Stimulated activated naive B cell treated with anti-CD40 and anti-IgM and Interleukin-4, amounts not matched to agents 10 μg/mL and 1 μg/mL and 100 μg/mL, for 72 hours (primary cell): ENCODE measurements at places on chromosomes 6 and 20.

- DNase-seq, result no peak
Observed at GRCh38 chr6:41039060-41039998, at the start of gene UNC5CL. Gene UNC5CL, minus strand, starts transcription at chr6:41039221. Its CDS starts 4,147 bp downstream, at chr6:41035074.

DNA sequence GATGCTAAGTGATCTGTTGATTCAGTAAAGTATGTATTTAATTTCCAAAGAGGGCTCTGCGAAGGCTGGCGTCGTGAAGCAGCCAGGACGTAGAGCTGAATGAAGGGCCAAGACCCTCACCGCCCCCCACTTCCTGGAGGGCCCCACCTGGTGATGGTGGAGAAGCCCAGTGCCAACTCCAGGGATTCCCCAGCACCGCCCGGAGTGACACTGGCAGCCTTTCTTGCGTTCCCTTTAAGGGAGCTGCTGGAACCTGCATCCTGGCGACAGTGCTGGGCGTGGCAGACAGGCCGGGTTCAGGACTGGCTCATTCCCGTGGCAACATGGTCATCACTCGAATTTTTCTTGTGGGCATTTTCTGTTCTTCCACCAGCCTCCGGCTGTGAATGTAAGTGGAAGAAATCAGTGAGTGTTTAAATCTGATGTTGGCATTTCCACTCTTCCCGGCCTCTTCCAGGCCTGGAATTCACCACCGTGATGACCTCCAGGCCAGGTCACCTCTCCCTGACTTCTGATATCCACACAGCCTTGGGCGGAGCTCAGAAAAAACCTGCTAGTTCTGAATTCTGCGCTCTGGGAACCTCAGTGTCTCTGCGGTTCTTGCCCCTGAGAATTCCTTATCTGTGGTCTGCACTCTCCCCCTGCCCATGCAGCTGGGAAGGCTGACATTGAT lies 57.4 kb upstream of the DACT2 start:
- DNase-seq, result no peak

DNA sequence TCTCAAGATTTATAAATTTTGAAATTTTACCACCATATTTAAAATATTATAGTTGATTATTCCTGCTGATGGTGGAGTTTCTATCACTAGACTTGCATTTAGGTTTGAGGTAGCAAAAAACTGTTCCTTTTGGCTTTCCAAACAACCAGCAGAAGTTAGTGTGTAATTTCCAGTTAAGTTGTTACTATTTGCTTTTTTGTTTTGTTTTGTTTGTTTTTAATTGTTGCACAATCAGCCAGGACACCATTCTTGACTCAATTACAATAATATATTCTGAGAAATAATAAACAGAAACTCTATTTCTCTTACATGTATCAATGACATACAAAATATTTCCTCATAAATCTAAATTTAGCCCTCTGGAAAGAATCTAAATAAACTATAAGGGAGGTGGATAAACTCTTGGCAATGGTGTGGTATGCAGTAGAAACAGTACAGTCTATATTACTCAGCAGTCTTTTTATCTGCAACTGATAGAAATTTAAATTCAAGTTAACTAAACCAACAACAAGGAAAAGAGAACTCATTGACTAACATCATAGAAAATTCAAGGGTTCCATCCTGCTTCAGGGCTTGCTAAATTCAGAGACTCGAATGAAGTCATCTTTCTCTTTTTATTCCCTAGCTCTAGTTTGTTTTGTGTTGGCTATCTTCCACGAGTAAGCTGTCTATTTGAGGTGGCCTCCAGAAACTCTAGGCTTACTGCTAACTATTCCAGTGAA lies 19.4 kb upstream of the COL19A1 start:
- DNase-seq, result no peak

DNA sequence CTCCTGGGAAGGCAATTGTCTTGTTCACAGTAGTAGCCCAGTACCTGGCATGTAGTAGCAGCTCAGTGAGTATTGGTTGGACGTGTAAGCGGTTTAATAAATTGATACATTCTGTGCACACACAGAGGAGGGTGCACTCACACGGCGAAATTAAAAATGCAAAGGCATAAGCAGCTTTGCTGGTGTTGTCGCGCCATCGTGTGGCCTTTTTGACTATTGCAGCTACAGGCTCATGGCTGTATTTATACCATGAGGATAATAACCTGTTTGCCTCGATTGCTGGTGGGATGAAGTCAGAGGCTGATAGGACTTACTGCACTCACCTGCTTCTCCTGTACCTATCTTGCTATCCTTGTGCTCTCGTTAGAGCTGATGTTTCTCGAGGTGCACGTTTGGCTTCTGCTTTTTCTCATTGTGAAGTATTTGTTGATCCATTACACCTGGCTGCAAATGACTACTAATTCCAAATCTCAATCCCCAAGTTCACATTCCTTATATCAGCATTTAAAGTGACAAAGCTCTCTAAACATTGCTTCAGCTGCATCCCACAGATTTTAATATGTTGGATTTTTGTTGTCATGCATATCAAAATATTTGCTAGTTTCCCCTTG lies 61.5 kb downstream of the TBXT start:
- peak; percentile 20 for DNase-seq

GRCh38 chr6:3045369-3045768 lies 22.9 kb upstream of the RIPK1 start:
- DNase-seq, result no peak

GRCh38 chr20:38228436-38228835 lies 32.1 kb downstream of the KIAA1755 start:
- DNase-seq, result no peak

- DNase-seq, result peak; percentile 32
Observed at GRCh38 chr20:45470262-45470931, 844 bp downstream of the WFDC2 start.

DNA sequence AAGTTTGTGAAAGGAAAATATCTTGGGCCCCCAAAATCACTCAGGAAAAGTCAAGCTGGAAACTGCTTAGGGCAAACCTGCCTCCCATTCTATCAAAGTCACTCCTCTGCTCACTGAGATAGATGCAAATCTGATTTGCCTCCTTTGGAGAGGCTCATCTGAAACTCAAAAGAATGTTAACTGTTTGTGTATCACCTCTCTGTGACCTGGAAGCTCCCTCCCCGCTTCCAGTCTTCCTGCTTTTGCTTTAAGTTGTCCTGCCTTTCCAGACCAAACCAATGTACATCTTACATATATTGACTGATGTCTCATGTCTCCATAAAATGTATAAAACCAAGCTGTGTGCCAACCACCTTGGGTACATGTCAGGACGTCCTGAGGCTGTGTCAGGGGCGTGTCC lies 331.4 kb upstream of the QKI start:
- no peak for DNase-seq

- DNase-seq, result no peak
Observed at GRCh38 chr6:101878554-101879276, 485.2 kb downstream of the GRIK2 start.

GRCh38 chr6:16314296-16314695 lies 75.9 kb downstream of the GMPR start:
- no peak for DNase-seq

DNA sequence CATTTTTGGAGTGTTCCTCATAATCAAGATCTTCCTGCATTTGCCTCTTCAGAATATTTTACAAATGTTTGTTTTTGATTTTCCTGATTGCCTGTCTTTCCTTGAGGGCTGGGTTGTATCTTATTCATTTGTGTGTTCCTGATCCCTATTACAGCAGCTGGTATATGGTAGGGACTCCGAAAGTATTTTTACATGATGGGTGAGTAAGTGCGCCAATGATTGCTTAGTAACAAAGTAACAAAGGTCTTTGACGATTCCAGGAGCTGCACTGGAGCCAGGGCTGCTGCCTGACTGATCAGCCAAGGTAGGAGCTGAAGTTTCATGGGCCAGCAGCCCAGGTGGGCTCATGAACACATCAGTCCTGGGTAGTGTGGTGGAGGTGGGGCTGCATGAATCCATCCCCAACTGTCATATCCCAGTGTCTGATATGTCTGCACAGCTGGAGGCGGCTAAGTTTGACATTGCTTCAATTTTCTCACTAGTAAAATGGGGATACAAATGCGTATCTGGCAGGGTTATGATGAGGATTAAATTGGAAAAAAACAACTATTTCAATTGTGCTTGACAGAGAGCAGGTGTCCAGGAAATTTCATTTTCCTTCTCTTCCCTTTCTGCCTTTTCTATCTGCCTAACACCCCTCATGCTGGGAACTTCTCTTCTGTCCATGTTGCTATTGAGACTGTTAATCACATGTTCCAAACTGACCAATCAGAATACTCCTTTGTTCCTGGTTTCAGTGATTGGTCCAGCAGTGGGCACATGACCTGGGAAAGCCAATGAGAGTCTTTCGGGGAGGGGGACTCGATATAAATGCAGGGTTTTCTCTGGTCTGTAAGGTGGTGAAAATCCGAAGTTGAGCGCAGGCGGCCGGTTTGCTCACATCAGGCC lies 90.7 kb downstream of the CDH26 start:
- DNase-seq, result no peak

- DNase-seq, result no peak
Observed at GRCh38 chr6:128478230-128479047, 42.0 kb downstream of the PTPRK start.

DNA sequence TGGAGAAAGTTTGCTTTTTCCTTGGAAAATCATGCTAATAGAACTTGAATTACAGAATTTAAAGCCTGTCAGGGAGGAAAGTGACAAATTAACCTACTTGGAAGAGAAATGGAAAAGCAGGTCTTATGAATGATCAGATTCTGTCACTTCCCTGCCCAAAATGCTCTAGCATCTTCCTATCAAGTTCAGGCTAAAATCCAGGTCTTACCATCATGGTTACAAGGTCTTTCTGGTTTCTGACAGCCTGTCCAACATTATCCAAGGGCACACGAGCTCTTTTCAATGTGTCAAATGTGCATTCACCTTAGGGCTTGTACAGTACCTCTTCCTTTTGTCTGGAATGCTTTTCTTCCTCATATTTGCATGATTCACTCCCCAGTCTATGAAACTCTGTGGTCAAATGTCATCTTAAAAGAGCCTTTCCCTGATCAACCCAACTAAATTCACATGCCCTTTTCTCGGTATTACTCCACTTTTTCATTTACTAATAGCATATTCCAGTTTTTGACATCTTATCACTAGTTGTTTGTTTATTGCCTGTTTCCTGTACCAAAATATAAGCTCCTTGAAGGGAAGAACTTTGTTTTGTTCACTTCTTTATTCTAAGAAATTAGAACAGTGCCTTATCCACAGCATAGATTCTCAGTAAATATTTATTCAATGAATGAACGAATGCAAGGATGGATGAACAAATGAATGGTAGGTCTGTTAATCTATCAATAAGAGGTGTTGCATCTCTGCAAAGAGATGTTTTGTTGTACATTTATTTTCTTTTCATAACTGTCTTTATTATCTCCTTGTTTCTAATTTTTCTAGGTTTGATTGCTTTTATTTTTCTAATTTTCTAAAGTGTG lies 139.5 kb downstream of the BCAS1 start:
- no peak for DNase-seq

DNA sequence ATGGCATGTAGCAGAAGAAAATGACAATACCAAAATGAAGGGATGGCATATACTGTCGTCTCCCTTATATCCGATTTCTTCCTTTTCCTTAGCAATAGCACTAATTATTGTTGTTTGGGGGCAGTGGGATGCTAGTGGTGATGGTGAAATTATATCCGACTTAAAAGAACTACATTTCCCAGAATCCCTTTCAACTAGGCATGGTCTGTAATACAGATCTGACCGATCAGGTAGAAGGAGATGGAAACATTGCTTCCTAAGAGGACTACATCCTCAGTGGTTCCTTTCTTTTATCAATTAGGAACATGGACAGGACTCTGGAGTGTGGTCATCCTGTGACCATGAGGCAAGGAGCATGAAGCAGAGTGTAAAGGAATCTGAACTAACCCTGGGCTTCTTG lies 532.6 kb downstream of the CBLN4 start:
- DNase-seq, result no peak

DNA sequence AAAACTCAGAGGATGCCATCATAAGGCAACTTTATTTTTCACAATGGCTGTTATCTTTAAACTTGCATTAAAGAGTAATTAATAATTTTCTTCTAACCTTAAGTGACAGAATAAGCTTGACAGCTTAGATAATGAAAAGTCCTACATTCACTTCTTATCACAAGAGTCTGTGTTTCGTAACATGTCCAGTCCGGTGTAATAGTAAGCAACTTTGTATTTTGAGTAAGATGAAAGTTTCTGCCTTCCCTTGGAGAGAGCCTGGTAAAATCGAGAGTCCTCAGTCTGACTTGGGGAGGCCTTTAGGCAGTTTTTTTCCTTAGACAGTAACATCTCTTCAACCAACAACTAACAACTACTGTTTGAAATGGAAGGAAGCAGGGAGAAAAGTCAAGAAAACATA lies 195.6 kb downstream of the GRM1 start:
- no peak for DNase-seq

DNA sequence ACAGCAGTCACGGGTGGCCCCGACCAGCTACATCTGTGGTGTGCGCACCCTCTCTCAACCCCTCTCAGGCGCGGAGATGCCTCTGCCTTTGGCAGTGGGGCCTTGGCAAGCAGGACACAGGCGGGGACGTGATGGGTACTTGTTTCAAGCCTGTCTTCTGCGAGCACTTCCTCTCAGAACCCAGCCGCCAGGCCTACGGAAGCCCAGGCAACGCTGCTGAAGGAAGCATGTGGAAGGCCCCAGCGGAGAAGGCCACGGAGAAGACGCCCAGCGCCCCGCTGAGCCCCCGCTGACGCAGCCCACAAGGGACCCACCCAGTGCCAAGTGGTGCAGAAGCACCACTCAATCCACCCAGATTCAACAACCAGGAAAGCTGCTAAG lies 13.0 kb downstream of the SERPINB6 start:
- DNase-seq, result no peak

GRCh38 chr6:36570264-36570663 lies 23.0 kb upstream of the STK38 start:
- DNase-seq, result no peak

GRCh38 chr6:7188492-7188891 lies 80.7 kb downstream of the RREB1 start:
- DNase-seq, result peak; percentile 48

GRCh38 chr6:108736832-108737231 lies 111.4 kb upstream of the ARMC2 start:
- DNase-seq, result no peak

DNA sequence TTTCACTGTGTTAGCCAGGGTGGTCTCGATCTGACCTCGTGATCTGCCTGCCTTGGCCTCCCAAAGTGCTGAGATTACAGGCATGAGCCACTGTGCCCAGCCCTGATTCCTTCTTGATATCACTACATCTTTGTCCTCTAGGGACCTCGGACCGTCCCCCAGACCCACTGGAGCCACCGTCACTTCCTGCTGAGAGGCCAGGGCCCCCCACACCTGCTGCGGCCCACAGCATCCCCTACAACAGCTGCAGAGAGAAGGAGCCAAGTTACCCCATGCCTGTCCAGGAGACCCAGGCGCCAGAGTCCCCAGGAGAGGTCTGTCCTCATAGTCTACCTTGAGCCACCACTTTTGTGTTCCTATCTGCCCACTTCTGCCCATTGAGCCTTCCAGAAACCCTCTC lies 14.6 kb downstream of the MAVS start:
- DNase-seq, result no peak

- DNase-seq, result no peak
Observed at GRCh38 chr6:6721606-6722005, 133.1 kb downstream of the LY86 start.
